ENCODE measurements at places on chromosomes 4 and X.

- DNase-seq: no peak
Measured at GRCh38 chrX:39704590-39704989, 393.2 kb downstream of the BCOR start.

DNA sequence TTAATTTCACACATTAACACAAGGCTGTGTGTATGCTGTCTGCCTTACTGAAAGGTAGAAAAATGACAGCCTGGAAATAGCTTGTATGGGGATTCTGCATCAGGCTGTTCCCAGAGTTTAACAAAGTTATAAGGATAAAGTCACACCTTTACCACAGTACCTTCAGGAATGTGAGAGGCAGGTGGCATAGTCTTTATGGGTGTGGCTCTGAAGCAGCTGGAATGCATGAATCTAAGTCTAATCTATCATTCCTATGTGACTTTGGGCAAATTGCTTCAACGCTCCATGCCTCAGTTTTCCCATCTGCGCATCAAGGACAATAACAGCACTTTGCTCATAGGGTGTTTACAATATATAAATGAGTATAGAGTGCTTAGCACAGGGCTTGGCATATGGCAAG lies 84.2 kb upstream of the EGFL6 start:
- DNase-seq: no peak

GRCh38 chr4:169200361-169201030 lies 70.3 kb downstream of the SH3RF1 start:
- DNase-seq: no peak

DNA sequence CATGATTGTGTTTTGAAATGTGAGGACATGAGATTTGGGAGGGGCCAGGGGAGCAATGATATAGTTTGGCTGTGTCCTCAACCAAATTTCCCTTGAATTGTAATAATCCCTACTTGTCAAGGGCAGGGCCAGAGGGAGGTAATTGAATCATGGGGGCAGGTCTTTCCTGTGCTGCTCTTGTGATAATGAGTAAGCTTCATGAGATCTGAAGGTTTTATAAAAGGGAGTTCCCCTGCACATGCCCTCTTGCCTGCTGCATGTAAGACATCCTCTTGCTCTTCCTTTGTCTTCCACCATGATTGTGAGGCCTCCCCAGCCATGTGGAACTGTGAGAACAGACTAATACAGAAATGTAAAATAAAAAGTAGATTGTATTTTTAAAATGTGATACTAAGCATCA lies 1294.9 kb downstream of the ADGRL3 start:
- DNase-seq: no peak

GRCh38 chr4:179597301-179597700 lies 2155.1 kb upstream of the AGA start:
- no peak for DNase-seq

GRCh38 chrX:41025926-41026701 lies 59.1 kb upstream of the USP9X start:
- DNase-seq: no peak

GRCh38 chr4:41405464-41406112 lies 132.4 kb upstream of the LIMCH1 start:
- no peak for DNase-seq

GRCh38 chrX:134764202-134764785 lies 106.0 kb upstream of the PLAC1 start:
- no peak for DNase-seq

GRCh38 chr4:145279122-145279960 lies 99.0 kb upstream of the OTUD4 start:
- no peak for DNase-seq

DNA sequence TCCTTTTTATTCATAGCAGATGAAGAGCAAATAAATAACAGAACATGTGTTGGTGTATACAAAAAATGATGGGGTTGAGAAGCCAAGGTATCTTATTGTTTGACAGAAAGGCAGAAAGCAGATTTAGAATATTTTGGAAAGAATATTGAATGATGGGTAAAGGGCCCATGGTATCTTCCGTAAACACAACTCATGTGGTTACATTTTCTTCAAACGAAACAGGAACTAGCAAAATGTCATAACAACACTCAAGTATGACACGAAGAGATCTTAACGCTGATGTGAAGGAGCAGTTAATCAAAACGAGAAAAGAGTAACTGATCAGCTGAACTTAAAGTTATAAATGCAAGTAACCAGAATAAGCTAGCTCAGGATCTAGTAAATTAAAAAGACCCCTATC lies 195.7 kb upstream of the GK2 start:
- no peak for DNase-seq

- DNase-seq: no peak
Measured at GRCh38 chr4:154088741-154089140, 299.9 kb upstream of the SFRP2 start.

DNA sequence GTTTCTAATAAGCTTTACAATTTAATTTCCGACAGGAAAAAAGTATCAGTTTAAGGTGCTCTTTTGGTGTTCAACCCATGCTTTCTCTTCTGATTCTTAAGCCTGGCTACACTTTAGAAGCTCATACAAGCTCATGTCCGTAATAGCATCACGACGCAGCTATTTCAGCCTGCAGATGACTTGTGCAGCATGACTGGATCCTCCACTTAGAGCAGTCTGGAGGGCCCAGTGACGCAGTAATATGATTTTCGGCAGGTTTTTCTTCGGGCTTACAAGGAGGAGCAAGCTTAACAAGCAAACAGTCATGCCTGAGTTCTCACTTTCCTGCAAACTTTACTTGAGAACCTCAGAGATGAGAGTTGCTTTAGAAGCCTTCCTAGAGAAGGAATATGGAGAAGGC lies 85.3 kb upstream of the MAML3 start:
- DNase-seq: no peak

DNA sequence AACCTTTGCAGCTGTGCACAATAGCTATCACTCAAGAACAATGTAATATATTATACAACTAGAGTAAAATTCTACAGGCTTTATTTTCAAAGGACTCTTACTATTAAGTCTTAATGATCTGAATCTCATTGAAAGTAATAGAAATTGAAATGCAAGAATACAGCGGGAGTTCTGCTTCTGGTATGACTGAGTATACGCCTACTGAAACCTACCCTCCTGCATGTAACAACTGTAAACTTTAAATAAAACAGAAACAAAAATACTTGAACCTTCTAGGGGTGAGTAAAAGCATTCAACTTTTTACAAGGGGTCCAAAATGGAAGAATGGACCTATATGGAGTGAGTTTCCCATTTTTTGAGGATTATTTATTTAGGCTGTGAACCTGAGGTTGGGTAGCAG lies 13.5 kb downstream of the DCHS2 start:
- no peak for DNase-seq

DNA sequence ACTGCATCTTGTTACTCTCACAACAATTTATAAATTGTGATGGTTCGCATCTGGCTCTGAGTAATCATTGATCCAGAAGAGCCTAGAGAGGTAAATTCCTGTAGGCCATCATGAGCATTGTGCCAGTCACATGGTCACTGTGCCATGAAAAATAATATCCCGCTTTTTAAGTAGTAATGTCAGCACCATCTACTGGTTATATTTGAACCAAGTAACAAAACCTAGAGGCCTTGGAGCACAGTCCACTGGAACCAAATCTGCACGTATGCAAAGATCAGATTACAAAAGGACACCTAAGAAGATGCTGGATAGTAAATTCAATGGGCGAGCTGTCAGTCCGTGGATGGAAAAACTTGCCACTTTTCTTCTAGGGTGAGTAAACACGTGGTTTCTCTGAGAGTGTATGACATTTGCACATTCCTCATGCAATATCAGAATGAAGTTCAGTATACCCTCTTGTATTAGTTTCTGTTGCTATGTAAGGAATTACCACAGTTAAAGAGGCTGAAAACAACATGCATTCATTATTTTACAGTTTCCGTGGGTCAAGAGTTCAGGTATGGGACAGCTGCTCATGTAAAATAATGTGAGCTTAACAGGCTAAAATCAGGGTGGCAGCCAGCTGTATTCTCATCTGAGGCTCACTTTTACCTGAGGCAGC lies 26.8 kb downstream of the FAM114A1 start:
- no peak for DNase-seq

DNA sequence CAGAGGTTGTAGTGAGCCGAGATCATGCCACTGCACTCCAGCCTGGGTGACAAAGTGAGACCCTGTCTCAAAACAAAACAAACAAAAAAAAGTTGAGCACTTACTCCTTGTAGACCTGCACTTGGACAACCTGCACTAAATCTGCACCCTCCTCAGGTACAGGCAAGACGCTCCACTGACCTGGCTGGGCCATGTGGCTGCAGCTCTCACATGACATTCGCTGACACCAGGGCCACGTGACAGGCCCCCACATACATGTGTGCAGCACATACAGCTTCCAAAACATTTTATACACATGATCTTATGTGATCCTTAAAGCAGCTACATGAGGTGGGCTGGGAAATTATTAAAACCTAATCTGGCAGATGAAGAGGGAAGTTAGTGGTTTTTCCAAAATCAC lies 62.5 kb downstream of the MGST2 start:
- no peak for DNase-seq

- DNase-seq: no peak
Measured at GRCh38 chr4:137559801-137560200, 27.5 kb upstream of the PCDH18 start.

GRCh38 chr4:173257732-173258717 lies 76.1 kb downstream of the HMGB2 start:
- peak; percentile 29 for DNase-seq

GRCh38 chr4:7547368-7548040 lies 112.8 kb upstream of the PSAPL1 start:
- DNase-seq: no peak

GRCh38 chrX:119177278-119177677 lies 49.7 kb upstream of the KIAA1210 start:
- DNase-seq: no peak

- no peak for DNase-seq
Measured at GRCh38 chr4:76892601-76893000, 5.3 kb downstream of the SOWAHB start.

DNA sequence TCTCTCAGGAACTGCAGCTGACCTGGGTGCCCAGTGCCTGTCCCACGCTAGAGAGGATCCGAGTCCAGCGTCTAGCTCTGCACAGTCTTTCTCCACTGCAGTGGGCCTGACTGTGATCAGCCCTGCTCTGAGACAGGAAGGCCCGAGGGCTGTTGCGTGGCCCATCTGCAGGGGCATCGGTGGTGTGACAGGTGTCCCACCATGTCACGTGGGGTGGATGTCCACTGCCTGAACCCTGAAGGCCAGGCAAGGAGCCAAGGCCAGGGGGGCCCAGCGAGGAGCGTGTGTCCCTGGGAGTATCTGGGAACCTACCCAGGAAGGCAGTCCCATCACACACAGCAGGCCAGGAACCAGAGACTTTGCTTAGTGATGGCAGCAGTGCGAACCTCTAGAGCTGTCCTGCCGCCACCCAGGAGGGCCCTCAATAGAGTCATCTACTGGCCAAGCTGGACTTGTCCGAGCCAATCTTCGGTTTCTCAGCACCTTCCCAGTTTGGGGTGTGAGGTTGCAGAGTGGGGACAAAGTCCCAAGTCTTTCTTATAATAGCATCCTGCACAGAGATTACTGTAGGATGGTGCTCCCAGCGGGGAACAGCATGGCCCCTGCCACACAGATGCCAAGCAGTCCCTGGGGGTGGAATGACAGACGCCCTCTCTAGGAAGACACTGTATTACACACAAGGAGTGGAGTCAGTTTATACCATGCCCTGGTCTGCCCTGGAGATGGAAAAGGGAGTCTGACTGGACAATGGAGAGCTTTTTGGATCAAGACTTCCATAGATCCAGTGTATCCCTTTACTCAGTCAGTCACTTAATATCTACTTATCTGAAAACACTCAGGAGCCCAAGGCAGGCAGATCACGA lies 38.3 kb downstream of the DCTD start:
- no peak for DNase-seq

GRCh38 chr4:1577822-1578217 lies 106.3 kb downstream of the FAM53A start:
- DNase-seq: no peak

- DNase-seq: peak; percentile 43
Measured at GRCh38 chrX:150362599-150363481, at the start of gene MAMLD1. MAMLD1 (plus strand) TSS chrX:150363317; CDS start chrX:150445517, 82,200 bp downstream.

DNA sequence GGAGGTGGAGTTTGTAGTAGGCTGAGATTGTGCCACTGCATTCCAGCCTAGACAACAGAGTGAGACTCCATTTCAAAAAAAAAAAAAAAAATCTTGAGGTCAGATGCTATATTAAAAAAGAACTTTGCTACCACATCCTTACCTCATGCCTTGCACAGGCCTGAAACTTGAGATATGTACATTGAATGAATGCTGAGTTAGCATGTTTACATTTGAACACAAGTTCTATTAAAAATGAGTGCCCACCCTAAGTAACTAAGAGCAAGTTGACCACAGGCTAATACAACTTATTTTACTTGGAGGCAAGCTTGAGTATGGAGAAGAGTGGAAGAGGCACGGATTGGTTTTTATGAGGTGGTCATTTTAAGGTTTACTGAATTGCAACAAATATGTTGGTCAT lies 276.6 kb upstream of the GATB start:
- DNase-seq: no peak

- DNase-seq: no peak
Measured at GRCh38 chrX:103524747-103525146, 5.5 kb upstream of the RAB40A start.

- DNase-seq: no peak
Measured at GRCh38 chrX:555725-556666, 74.6 kb upstream of the SHOX start.

DNA sequence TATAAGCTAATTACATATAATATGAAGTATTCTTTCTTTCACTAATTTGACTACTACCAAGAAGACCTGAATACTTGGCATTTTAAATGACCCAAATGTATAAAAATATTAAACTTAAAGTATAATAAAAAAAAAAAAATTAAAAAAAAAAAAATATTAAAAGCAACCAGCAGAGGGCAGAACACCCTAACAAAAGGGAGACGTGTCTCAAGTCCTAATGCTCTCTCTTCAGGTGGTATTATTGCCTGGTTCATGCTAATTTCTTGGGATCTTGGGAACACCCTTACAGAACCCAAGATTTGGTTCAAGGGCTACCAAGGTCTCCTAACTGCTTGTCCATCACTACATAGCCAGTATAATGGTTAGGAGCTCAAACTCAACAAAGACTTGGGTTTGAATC lies 754.8 kb downstream of the RAB28 start:
- DNase-seq: no peak

- DNase-seq: no peak
Measured at GRCh38 chr4:18041114-18041513, 19.6 kb upstream of the LCORL start.

GRCh38 chr4:151917145-151917734 lies 156.4 kb upstream of the GATB start:
- no peak for DNase-seq

- DNase-seq: no peak
Measured at GRCh38 chrX:130887376-130887775, 15.6 kb downstream of the ENOX2 start.

- no peak for DNase-seq
Measured at GRCh38 chr4:37058826-37059225, 185.7 kb upstream of the NWD2 start.
